ENCODE measurements at places on chromosomes 4 and X.

GRCh38 chr4:30801876-30802275 lies 81.7 kb downstream of the PCDH7 start:
- DNase-seq, result no peak

GRCh38 chrX:150543230-150544155 lies 24.9 kb upstream of the MTM1 start:
- DNase-seq, result no peak

- no peak for DNase-seq
Observed at GRCh38 chrX:107673431-107673830, 45.1 kb downstream of the PRPS1 start.

- no peak for DNase-seq
Observed at GRCh38 chrX:51737091-51737490, 6.2 kb upstream of the GSPT2 start.

DNA sequence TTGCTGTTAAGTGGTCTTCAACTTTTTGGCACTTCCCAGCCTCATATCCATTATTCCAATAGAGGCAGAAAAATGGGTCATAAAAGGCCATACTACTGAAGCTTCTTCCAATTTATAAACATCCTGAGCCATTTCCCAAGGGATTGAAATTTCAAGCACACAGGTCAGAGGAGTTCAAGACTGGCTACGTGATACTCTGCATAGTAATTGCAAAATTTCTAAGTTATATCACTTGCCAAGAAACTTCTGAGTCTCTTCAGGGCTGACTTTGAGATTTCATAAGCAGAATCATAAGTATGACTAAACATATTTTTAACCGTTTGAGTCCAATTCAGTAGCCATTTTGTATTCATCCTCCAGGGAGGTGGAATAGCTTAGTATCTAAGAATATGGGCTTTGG lies 75.6 kb upstream of the RXFP1 start:
- no peak for DNase-seq

DNA sequence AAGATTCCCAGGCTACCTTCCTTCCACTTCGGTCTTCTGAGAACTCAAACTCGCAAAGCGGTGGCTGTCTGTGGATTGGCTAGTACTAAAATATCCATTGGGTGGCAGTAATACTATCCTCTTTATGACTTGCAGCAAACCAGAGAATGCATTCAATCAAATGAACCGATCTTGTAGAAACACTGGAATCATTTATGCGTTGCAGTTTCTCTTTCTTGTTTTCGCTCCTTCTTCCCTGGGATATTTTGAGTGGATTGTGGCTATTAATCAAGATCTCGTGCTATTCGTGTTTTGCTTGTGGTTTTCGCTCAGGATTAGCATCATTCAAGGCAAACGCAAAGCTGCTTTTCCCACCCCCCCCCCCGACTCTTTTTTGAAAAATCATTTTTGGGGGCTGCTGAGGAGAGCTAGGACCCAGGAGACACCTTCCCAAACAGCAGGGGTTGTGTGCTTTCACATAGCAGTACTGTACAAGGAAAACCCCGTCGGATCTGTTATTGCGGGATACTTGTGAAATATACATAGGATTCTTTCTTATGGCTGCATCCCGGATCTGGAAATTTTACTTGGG lies at the start of gene IL1RAPL1:
Gene IL1RAPL1, plus strand, starts transcription at position 466 of the 571 bp plus-strand sequence.
- DNase-seq, result no peak

DNA sequence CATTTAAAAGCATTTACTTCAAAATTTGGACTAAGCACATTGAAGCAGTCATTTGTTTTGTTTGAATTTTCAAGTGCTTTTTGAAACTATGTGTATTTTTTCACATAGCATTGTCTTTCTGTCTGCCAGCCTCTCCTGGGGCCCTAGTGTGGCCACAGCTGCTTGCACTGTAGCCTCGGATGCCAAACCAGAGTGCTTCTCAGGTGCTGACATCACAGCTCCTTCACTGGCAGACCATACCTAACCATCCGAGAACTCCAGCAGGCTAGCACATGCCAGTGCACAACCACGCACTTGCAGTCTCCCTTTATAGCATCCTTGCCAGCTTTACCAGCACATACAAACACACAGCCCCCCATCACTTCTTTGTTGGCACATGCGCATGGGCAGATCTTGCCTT lies 1019.7 kb downstream of the STPG2 start:
- DNase-seq, result no peak

DNA sequence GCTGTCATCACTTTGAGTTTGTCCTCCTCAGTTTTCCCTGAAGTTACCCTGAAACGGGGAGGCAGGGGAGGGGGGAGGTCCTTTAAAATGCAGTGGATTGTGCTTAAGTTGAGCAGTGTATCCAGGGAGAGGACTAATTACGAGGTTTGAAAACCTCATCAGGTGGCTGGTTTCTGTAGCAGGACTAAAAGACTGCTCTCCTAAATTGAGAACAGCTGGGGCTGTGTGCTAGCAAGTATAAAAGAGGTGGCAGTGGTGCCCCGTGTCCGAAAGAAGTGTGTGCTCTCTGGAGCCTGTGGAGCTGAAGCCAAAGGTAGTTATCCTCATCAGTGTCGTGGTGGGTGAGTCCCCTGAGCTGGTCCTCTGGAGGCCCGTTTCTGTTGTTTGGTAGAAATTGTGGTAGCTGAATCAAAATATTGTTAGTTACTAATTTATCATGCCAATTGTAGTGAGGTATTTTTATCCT lies 37.2 kb upstream of the CYP2U1 start:
- no peak for DNase-seq

- DNase-seq, result no peak
Observed at GRCh38 chr4:140042634-140043033, 111.3 kb downstream of the MAML3 start.

DNA sequence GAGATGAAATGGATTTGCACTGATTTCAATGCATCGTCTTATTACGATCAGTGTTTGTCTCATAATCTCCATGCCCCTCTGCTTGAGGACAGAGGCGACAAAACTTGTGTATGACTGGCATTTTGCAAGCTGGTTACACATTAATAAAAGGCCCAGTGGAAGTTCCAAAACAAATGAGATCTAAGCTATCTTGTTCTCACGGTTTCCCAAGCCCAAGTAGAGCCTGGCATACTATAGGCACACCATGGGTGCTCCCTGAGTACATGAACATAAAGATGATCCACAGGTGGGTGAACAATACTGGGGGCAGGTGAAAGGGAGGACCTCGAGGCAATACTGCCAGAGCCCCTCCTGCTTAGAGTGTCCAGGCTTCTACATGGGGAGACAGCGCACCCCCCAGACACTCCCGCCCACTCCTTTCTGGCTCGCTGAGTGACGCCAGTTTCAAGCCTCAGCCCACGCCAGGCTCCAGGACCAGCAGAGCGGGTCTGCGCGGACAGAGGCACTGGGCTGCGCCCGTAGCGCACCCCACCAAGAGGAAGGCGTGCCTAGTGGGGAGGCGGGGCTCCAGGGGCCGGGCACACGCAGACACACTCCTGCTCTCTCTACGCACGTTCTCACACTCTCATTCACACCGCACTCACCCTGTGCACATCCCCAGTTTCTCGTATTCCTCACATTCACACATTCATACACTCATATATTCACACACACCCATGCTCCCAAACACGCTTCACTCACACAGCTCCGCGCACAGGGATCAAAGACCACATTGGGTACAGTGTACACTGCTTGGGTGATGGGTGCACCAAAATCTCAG lies 8.9 kb upstream of the GSX2 start:
- DNase-seq, result no peak

- no peak for DNase-seq
Observed at GRCh38 chr4:106021737-106022410, 126.6 kb downstream of the NPNT start.

- DNase-seq, result peak; percentile 29
Observed at GRCh38 chr4:70505151-70505748, 13.1 kb upstream of the AMTN start.

DNA sequence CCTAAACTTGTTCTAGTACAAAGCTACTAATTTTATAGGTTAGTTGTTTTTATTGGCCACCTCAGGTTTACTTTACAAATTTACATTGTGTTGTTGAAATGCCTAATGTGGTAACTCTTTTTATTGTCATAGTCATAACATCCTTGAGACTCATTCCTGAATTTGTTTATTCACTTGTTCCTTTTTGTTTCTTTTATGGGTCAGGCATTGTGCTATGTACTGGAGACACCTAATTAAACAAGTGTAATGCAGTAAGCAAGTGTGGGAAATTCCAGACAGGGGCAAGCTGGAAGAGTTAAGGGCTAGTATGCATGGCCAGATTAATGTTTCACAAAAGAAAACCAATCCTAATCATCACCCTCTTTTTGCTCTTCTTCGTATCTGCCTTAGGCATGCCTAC lies 30.5 kb upstream of the TTC29 start:
- no peak for DNase-seq

DNA sequence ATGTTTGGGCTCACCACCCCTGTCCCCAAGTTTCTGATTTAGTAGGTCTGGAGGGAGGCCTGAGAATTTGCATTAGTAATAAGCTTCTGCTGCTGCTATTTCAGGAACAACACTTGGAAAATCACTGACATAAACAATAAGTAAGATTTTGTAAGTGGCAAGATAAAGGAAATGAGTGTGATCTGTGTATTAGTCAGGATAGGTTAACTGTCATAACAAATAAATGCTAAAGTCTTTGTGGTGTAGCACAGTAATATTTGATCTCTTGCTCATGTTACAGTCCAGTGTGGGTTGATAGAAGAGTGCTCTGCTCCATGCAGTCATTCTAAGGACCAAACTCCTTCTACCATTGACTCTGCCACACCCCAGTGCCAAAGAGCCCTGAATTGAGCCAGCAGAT lies 67.0 kb downstream of the NHS start:
- no peak for DNase-seq

GRCh38 chr4:31737419-31737818 lies 1017.2 kb downstream of the PCDH7 start:
- no peak for DNase-seq

DNA sequence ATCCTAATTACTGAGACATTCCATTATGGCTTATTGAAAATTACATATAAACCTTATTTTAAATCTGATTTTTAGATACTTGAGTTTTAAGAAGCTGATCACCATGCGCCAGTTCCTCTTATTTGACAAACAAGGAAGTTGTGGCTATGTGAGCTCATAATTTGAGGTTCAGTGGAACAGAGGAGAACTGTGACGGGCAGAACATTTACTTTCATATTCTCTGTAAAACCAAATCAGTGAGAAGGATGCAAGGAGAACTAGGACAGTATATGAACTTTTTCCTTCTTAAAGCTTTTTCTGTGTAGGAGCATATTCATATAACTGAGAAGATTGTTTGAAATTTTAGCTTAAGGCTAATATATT lies 25.3 kb downstream of the STIM2 start:
- peak; percentile 36 for DNase-seq

DNA sequence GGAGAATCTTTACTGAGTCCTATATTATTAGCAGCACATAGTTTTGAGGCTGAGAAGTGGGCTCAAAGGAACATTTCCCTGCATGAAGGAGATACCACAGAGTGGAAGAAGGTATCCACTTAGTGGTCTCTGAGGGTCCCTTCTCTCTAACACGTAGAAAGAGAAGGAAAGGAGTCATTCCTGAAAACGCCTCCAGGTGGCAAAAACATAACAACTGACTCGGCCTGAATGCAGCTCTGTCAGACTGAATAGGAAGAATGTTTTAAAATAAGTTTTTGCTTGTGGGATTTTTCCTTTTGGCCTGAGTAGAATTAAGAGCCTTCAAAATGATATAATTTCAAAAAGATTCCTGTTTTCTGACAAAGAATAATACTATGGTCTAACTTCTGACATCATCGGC lies 23.3 kb downstream of the RPGR start:
- DNase-seq, result no peak

DNA sequence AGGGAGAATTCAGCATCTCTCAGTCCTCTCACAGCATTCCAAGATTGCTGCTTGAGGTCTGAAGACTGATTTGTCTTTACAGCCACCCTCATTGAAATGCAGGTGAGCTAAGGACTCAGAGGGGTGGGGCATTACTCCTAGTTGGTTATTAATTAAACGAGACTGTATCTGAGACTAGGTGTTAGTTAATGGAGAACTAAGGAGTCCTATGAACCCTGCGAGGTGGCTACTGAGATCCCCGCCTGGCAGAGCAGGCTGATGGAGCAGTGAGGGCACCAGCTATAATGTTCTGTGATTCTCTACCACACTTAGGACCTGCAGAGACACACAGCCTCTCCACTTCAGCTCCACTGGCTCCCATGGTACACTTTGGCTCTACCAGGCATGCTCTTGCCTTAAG lies 215.3 kb downstream of the MID1IP1 start:
- DNase-seq, result no peak

DNA sequence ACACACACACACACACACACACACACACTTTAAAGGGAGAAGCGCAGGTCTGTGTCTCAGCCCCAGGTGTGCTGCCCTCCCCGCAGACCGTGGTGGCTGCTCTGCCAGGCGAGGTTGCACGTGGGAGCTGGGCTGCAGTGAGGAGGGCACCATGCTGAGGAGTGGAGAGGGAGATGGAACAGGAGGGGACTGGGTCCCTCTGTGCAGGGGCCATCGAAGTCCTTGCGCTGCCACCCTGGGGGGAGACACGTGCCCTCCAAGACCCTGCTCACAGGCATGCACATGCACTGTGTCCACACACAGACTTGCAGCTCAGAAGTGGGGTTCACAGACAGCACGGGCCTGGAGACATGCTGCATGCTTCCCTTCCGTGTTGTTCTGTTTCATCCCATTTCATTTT lies 65.5 kb upstream of the HGFAC start:
- no peak for DNase-seq

DNA sequence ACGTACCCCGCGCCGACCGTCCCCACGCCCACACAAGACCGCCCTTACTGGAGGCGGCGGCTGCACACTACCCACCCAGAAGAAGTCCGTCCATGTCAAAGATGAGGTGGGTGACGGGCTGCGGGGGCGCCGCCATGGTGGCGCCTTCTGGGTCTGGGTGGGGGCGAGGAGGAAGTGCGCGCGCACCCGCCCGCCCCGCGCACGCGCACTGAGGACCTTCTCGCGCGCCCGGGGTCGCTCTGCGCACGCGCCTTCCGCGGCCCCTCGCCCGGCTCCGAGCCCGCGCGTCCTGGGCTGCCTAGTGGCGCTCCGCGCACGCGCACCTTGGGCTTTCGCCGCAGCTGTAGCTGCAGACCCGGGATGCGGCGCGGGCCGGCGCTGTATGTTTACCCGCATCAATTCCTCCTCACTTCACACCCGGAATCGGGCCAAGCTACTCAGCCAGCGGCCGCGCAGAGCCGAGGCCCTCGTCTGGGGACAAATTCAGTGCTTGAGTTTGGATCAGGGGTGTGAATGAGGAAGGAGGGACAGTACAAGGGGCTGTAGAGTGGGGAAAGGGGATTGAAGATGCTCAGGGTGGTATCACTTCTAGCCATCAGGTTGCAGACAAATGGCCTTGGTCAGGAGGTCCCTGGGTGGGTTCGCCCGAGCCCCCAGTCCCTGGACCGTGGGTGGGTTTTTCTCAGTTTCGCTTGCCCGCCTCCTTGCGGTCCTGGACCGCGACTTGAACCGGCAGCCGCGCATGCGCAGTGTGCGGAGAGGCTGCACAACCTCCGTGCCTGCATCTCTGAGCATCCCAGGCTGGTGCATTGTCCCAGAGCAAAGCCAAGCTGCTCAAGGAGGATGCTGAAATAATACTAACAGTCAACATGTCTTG lies at the start of gene PUDP:
Gene PUDP, minus strand, starts transcription at position 176 of the 877 bp plus-strand sequence. Its CDS starts 40 bp downstream, at position 136.
- peak; percentile 86 for DNase-seq

Data from effector CD4-positive, alpha-beta T cell (primary cell).